ENCODE measurements at places on chromosomes 5 and 9.

DNA sequence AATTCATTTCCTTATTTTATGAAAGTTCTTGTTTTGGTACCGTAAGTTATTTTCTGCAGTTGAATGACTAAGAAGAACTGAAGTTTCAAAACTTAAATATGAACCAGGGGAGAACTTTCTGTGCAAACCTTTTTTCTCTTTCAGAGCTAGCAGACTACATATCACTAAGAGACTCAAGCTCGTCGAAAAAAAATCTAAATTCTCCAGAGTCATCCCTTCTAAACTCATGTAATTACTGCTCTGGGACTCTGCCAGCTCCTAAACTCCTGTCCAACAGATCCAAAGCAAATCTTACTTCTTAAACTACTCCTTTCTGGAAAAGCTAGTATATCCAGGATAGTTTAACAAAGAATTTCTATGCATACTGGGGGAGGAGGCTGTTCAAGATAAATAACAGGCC, 87.0 kb upstream of the NR5A1 start:
- no peak for DNase-seq

GRCh38 chr9:69757996-69758675, 1.7 kb downstream of the PTAR1 start:
- DNase-seq, result peak; percentile 37

- no peak for DNase-seq
These were observed 50.1 kb upstream of the PWWP2A start for GRCh38 chr5:160169326-160169725.

- DNase-seq, result no peak
These were observed 150.8 kb downstream of the EFNA5 start for GRCh38 chr5:107519900-107520354.

- no peak for DNase-seq
These were observed 60.6 kb upstream of the FCN1 start for GRCh38 chr9:134978272-134978671.

- peak; percentile 66 for DNase-seq
These were observed 36.8 kb upstream of the GCNT4 start for GRCh38 chr5:75089137-75089536.

DNA sequence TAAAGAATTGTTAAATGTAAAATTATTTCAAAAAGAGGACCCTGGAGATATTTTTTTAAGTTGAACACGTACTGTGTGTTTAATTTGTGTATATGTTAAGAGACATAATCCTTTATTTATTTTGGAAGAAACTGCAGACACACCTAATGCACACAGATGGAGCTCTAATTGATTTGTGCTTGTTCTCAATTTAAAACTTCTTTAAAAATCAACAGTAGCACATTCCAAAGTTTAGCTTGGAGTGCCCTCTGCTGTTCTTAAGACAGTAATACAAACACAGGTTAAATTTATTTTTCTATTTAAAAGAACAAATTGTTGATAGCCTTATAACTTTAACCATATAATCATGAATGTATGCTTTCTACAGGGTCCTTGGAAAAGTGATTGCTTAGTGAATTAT, 277.6 kb upstream of the ADAMTS16 start:
- DNase-seq, result no peak

DNA sequence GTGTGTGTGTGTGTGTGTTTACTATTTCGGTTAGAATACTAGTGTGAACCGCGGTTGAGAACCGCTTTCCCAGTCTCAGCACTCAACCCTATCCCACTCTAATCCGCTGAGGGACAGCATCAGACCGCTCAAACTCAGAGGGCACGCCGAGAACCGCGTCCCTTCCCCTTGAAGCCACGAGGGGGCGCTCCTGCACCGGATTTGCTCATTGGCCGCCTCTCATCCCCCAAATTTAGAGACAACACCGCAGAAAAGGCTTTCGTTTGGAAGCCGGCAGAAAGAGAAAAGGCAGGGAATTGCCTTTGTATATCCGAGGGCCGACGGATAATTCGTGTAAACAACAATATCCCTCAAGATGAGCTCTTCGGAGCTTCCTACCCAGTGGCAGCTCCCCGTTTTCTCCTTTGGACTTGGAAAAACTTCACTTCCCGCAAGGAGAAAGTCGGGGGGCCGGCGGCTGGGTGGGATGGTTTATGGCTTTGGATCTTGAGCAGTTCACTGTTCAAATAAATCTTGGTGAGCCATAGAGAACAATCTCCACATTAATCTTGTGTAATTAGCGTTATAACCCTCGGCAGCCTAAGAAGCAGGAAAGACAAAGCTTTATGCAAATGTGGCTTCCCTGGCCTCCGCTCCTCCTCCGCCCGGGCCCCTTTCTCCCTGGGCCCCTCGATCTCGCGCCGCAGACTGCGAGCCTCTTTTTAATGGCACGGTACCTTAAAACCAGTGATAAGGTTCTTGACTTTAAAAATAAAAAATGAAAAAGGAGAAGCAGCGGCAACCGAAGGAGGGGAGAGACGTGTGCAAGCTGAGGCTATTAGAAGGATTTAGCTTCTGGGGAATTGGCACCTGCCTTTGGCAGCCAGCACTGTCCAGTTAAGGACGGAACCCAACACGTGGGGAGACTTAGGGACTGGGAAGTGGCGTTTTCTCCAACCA, 296.8 kb downstream of the PARP8 start:
- DNase-seq, result peak; percentile 80

DNA sequence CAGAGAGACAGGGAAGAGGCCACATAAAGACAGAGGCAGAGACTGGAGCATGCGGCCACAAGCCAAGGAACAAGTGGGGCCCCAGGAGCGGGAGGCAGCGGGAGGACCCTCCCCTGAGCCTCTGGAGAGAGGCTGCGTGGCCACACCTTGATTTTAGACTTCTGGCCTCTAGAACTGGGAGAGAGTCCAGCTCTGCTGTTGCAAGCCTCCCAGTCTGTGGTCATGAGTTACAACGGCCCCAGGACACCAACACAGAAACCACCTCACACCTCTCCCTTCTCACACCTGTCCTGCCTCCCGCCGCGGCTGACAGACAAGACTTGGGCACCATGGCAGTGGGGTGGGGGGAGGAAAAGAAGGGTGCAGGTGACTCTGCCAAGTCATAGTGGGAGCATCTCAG, 2.2 kb downstream of the INPP5E start:
- DNase-seq, result no peak

GRCh38 chr9:80208696-80209095, 636.9 kb downstream of the TLE4 start:
- DNase-seq, result no peak

- DNase-seq, result no peak
These were observed 698.6 kb downstream of the PTPRD start for GRCh38 chr9:9914174-9914573.

- no peak for DNase-seq
These were observed 25.3 kb upstream of the RASGEF1C start for GRCh38 chr5:180234271-180234670.

DNA sequence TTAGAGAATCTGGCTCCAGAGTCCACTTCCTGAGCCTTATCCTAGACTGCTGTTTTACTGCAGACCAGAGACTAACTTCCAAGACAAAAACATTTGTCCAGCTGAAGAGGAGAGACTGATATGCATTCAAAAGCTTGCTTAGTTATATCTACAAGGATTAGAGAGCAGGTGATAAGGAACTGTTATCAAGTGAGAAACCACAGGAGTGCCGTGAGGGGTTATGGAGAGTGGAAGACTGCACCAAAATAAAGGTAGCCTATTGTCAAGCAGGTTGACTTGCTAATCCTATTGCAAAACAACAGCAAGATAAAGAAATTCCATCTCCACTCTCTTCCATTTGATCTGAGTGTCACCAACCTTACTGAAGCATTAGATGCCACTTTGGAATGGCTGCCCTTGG, 139.1 kb downstream of the SCAMP1 start:
- no peak for DNase-seq

- DNase-seq, result no peak
These were observed 128.1 kb upstream of the RPS23 start for GRCh38 chr5:82406205-82406773.

DNA sequence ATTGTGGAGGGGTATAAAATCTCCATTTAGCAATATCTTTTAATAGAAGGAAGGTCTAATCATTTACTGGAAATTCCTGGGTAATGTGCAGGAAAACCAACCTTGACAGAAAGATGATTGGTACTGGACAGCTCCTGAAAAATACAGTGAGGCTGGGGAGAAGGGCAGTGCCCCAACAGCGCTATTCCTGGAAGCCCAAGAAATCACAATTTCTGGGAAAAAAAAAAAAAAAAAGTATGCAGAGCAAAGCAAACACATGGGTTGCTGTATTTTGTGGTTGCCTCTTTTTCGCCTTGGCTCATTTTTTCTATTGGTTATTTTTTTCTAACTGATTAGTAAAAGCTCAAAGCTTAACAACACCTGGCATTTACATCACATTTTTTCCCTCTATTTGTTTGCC, 249.7 kb downstream of the ENC1 start:
- no peak for DNase-seq

- DNase-seq, result no peak
These were observed 22.2 kb downstream of the SLC46A2 start for GRCh38 chr9:112868461-112868860.

DNA sequence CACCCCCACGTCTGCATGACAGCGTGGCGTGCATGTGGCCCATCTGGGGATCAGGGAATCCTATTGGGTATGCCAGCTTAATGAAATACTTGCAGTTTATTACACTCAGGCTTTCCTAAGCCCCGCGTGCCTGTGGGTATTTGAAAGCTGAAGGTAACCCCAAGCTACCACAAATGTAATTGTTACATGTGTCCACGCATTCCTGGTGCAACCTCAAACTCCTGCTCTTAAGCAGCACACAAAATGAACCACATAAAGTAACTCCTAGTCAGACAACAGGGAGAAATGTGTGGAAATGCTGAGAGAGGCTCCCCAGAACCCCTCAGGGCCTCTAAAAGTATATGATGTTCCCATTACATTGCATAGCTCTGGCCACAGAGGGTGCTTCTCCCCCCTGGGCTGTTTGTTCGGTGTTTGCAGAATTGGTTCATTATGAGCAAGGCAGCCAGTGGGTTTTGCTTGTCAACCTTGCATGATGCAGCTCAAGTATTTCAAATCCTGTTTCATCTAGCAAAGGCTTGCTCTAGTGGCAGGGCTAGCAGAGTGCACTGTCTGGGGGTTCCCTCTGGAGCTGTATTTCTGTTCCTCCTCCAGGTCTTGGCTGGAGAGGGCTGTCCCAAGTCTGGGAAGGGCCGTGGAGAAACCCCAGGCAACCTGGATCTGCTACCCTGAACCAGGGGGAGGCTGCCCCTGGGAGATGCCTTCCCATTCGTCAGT, 1.8 kb upstream of the DCANP1 start:
- DNase-seq, result no peak

DNA sequence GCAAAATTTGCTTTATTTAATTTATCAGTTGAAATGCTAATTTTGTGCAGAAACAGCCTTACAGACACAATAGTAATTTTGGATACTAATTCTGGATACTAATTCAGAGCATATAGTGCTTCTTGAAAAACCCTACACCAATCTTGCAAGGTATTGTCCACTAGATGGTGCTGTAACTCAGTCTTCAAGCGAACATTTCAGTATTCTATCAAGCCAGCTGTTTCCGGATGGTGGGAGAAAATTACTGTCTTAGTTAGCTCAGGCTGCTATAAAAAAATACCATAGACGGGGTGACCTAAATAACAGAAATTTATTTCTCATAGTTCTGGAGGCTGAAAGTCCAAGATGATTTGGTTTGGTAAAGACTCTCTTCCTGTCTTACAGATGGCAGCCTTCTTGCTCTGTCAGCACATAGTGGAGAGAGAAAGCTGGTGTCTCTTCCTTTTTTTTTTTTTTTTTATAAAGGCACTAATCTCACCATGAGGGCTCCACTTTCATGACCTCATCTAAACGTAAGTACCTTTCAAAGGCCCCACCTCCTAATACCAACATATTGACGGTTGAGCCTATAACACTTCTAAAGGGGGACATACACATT, 1306.5 kb upstream of the CDH9 start:
- no peak for DNase-seq

DNA sequence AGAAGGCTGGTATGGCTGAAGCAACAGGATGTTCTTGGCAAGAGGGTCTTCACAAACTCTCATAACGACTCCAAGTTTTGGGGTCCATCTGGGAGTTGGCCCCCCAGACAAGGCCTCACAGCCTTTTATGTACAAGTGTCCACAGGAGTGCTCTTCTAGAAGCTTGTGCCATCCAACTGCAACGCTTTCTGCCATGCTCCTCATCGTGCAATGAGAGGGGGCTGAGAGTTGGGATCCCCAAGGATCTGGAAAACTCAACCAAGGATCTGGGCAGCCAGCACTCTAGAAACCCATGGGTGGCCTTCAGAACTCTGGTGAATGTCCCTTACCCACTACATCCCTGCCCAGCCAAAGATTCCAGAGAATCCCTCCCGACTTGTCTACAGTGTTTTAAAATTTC, 8.5 kb upstream of the AMBP start:
- no peak for DNase-seq

DNA sequence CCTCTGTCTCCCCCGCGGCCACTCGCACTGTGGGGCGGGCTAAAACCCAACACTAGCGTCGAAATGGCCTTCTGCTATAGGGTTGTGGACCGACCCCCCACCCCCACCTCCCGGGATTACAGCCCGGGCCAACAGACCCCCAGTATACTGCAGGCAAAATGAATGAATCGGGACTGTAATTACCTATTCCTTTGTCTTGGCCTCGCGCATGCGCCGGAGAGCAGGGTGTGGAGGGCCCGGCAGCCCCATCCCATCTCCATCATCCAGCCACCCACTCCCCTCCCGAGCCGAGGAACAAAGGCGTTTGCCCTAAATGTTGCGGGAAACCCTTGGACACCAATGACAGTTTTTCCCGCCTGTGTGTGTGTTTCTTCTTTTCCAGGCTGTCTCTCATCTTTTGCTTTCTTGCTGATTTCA, 1.6 kb downstream of the BASP1 start:
- DNase-seq, result no peak

DNA sequence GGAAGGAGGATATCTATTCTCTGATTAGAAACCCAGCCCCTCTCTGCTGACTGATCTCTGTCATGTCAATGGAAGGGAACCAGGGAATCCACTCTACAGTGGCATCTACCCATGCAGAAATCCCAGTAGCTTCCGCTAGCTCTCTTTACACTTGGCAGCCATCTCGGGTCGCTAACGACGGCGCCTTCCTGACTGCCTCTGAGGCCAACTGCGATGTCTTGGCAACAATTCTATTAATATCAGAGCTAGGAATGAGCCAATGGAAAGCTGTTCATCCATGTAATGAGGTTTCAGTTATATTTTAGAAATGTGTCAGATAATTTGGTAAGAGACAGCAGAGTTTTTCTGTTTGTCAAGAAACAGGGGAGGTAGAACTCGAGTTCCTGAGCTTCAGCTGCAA, 67.6 kb upstream of the ATP10B start:
- no peak for DNase-seq

DNA sequence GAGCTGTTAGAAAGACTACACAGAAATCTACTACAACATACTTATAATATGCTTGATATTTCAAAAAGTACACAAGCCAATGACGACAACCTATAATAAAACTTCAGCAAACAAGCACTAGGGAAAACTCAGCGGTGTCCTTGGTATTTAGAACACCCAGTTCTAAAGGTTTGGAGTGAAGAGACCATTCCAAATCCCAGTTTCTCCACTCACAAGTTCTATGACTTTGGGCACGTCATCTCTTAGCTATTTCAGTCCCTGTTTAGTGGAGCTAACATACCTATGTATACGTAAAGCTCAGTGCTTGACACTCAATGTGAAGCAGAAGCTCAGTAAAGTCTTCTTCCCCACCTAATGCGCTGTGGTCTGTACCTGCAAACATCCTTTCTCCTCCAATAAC, 52.8 kb downstream of the MLLT3 start:
- no peak for DNase-seq

GRCh38 chr9:124202447-124202971, 55.2 kb upstream of the NEK6 start:
- DNase-seq, result peak; percentile 96

- no peak for DNase-seq
These were observed 75.1 kb downstream of the MRPS27 start for GRCh38 chr5:72244862-72245371.

Data from activated CD4-positive, alpha-beta memory T cell treated with anti-CD3 and anti-CD28 coated beads for 36 hours (primary cell).